ENCODE measurements at places on chromosomes 1 and 21. TPM values are rescaled to one million over a fixed set of nuclear protein-coding genes. Genes with fewer than 3 reads are reported as not detected.

- DNase-seq: no peak
These were observed 2.6 kb downstream of the ADAMTS5 start for GRCh38 chr21:26964170-26964778.

DNA sequence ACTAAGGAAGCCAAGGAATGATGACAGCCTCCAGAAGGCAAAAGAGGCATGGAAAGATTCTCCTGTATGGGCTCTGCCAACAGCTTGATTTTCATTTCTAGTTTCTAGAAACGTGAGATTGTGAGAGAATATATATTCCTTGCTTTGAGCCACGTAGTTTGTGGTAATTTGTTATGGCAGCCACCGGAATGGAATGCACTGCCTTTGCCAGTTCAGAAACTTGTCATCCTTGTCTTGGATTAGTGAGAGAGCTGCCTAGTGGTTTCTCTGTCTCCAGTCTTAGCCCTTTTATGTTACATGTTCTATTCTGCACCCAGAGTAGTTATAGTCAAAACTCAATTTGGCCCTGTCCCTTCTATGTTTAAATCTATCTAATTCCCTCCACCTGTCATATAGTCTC lies 216.0 kb upstream of the PTGFR start:
- DNase-seq: peak; percentile 75

DNA sequence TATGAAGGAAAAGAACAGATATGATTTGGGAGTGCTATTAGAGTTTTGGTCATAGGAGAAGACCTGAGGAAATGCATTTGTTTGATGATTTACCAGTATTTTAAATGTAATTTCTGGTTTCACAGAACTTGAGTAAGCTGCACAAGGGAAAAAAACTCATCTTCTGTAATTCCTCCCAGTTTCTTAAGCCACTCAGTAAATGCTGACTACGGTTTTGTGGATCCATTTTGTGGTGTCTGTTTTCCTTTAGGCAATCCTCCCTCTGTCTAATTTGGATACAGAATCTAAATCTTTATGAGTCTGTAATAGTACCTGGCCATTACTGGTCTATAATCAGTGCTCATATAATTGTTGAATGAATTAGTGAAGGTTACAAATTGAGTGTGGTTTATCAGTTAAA lies 72.0 kb downstream of the OLFML2B start:
- DNase-seq: no peak

DNA sequence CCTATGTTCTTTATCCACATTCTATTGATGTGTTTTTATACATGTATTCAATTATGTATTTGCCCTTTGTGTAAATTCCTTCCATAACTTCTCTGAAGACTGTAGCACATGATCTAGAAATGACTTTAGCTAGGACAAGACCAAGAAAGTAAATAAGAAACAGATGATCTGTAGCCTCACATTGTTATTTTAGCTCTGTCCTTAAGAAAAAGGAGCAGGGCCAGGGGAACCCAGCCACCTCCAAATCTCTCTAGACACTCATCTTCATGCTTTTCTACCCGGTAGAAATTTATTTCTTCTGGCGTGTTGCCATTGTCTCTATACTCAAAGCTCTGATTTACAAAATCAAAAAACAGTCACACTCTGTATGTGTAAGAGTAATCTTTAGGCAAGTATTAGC lies 27.1 kb downstream of the CDC7 start:
- no peak for DNase-seq

DNA sequence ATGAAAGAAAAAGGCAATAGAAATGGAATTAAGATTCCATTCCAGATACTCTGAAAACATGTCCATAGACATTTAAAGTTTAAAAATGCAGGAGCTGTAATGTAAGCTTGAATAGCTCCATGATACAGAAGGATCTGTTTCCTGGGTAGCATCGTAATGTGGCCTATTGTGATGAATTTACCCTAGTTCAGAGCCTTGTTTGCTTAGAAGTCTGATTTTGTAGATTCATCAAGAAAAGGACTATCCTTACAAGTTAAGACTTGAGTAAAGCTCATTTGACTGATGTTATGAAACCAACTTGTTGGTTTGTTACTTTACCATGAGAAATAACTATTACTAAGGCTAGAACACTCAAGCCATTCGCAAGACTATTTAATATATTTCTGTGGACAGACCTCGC lies 55.5 kb downstream of the KIF1B start:
- DNase-seq: no peak

DNA sequence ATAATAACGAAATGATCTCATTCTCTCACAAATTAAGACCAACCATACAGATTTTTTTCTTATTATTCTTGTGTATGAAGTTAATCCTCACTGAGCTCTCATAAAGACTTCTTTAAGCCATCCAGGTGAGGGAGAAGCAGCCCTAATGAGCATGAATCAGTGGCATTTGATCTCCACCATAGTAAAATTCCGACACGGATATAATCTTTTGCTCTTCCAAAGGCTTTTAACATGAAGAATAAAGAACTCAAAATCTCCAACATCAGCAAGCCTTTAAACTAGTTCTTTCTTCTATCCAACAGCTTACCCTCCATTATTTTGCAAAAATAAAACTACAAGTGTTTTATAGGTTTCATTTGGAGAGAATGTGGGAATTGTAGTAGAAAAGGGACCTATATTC lies 714.7 kb upstream of the NEGR1 start:
- DNase-seq: no peak

DNA sequence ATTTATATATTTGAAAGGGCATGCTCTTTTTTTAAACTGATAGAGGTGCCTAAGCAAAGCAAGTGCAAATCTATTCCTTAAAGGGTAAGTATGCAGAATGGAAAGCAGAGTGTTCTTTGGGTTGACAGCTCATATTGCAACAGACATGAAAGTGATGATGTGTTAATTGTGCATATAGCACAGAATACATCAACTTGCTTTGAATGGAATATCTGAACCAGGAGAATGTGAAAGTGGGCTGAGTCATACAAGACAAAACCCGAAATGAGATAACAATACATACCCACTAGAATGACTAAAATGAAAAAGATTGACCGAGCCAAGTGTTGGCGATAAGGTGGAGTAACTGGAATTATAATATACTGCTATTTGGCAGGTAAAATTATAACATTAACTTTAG lies 4.3 kb downstream of the CR1 start:
- DNase-seq: no peak

DNA sequence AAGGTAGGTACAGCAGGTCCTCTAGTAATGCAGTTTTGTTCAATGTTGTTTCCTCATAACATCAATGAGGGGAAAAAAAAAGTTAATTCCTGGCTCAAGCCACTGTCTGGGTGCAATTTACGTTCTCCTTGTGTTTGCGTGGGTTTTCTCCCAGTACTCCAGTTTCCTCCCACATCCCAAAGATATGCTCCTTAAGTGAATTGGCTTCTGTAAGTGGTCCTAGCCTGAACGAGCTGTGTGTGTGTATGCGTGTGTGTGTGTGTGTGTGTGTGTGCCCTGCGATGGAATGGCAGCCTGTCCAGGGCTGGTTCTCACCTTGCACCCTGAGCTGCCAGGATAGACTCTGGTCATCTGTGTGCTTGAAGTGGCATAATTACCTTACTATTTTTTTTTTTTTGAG lies 332.0 kb downstream of the PDE4B start:
- DNase-seq: no peak

GRCh38 chr1:172451002-172451443 lies 7.2 kb upstream of the PIGC start:
- DNase-seq: peak; percentile 59

CASQ1 gene
- 0.26 TPM for total RNA-seq

OR6K3 gene
- total RNA-seq: not detected

MROH9 gene
- total RNA-seq: 0.26 TPM
